Activated T-helper 2 cell treated with anti-CD3 and anti-CD28 coated beads, Interferon-gamma antibody, Interleukin-2, Interleukin-4, amounts not matched to agents 10 μg/mL and 5 μg/mL and 100 μg/mL, durations not matched to agents 14 hours and 24 hours and 36 hours (primary cell): ENCODE measurements at places on chromosomes 5 and 9. TPM values are rescaled to one million over a fixed set of nuclear protein-coding genes. Genes with fewer than 3 reads are reported as not detected.

Gene KIAA0825
- total RNA-seq = 0.32 and 0.62 TPM in 2 replicates

Gene ACER2
- total RNA-seq = 1.0 and 1.3 TPM in 2 replicates

Gene SHOC1
- not detected in 2 replicates for total RNA-seq

Gene MCIDAS
- total RNA-seq = not detected in 2 replicates

Gene CNTNAP3B
- not detected in 2 replicates for total RNA-seq

Gene TIGD6
- 2.4 and 2.6 TPM in 2 replicates for total RNA-seq

Gene FYB1
- total RNA-seq = 66.4 and 70.7 TPM in 2 replicates

Gene SGCD
- total RNA-seq = not detected in 2 replicates

Gene ATP10B
- not detected in 2 replicates for total RNA-seq

Gene FBXL7
- total RNA-seq = 0.05 TPM in 1 of 2 replicates, not detected in the other

DNA sequence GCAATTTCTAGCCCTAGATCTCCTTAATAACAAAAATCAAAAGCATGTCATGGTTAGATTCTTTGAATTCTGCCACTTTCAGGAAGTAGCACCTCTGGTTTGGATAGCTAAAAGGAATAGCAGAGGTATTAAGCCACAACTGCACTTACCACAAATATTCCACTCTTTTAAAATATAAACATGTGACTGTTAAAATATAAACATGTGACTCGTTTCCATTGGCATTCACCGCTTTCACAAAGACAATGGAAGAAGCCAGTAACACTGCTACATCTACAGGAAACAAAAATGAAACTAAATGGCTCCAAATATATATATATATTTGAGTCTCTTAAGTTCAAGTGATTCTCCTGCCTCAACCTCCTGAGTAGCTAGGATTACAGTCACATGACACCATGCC lies 222.9 kb downstream of the ARL15 start:
- no peak for DNase-seq

DNA sequence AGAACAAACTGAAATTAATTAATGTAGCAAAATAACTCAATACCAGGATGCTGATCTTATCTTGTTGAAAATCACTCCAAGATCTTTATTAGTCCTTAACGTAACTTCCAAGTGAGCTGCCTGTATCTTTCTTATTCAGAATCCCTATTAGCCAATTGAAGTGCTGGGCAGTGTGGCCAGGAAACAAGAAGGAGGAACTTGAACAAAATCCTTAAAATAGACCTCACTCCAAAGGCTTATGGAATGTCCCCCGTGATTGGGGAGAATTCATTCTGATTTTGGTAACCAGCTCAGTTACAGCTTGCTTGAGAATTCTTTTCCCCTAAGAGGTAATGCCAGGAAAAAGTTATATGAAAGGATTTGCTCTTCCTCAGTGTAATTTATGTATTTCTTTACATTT lies 171.0 kb downstream of the DEPDC1B start:
- DNase-seq = no peak

- no peak for DNase-seq
These were observed 5.4 kb downstream of the MRPL36 start for GRCh38 chr5:1793966-1794900.

GRCh38 chr5:169666365-169666764 lies 29.3 kb downstream of the DOCK2 start:
- DNase-seq = no peak

- DNase-seq = no peak
These were observed 101.8 kb downstream of the CCDC192 start for GRCh38 chr5:127804886-127805426.

- DNase-seq = no peak
These were observed 390 bp upstream of the SNX2 start for GRCh38 chr5:122774519-122774860.

DNA sequence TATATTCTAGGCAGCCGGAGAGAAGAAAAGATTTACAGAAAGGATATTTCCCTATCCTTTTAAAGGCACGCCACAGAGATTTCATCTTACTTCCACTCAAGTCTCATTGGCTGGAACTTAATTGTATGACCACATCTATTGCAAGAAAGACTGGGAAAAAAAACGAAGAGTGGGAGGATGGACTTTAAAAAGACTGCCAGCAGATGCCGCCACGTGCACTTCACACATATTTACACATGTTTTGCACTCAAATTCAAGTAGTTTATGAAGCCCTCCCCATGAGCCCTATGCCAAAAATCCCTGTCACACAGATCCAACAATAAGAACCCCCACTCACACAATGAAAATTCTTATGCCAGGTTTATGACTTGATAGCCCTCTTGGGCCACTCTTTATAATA lies 138.5 kb upstream of the TYRP1 start:
- DNase-seq = no peak

GRCh38 chr5:133664422-133664821 lies 52.1 kb upstream of the FSTL4 start:
- no peak for DNase-seq

DNA sequence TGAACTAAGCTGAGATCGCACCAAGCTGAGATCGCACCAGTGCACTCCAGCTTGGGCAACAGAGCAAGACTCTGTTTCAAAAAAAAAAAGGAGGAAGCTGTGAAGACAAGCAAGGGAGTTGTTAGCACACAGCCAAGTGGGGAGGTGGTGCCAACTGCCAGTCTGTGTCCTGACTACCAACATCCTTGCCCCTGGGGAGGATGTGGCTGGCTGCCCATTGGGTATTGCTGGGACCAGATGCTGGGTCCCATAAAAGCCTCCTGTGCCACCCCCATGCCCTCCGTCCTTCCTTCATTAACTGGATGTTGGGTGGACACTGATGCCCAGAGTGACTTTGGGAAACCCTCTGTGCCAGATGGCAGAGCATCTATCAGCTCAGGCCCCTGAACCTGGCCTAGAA lies 157.1 kb upstream of the COL5A1 start:
- DNase-seq = no peak

GRCh38 chr5:177128551-177128981 lies 5.0 kb upstream of the NSD1 start:
- DNase-seq = no peak

GRCh38 chr5:2024986-2025721 lies 142.4 kb upstream of the IRX4 start:
- DNase-seq = no peak

DNA sequence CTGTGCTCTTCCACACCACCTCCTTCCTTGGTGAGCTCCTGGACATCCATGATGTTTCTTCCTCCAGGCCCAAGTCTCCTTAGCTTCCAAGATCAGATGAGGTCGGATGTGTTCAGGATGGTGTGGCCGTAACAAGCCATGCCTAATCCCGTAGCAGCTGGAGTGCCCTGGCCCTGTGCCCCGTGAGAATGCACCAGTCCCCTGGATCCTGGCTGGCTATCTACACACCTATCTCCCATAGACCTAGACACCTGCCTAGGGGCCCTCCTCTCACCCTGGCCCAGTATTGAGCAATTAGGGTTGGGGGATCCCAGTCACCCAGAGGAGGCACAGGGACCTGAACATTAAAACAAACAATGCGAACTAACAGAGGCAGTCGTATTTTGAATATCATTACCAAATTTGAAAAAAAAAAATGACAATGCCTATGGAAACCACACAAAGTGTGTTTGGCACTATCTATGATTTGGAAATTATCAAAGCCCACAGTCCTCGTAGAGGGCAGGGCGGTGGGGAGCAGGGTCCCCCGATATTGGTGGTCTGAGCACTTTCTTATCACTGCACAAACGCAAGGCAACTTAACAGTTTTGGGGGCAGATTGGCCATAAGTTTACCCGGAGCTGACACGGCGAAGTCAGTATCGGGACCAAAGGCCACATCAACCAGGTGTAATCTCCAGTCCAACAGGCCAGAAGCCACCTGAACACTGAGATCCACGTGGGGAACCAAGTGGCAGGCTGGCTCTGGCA lies 13.2 kb downstream of the ENG start:
- no peak for DNase-seq

DNA sequence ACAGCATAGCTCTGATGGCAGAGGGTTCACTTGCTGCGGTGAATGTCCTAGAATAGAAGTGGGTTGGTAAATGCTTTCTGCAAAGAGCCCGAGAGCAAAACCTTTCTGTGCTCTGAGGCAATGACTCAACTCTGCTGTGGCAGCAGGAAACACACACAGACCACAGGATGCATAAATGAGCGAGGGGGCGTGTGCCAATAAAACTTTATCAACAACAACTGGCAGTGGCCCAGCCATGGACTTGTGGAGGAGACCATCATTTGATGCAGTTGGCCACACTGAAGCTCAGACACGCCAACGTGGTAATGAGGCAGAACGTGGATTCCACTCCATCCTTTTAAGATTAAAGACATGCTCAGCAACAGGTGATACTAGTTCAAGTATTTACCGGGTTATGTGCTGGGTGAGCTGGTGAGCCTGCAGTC lies 6.8 kb downstream of the MRPL36 start:
- peak; percentile 80 for DNase-seq

GRCh38 chr9:116658265-116658664 lies 28.8 kb upstream of the TRIM32 start:
- no peak for DNase-seq

- no peak for DNase-seq
These were observed 415.0 kb downstream of the NFIB start for GRCh38 chr9:13898957-13899356.
